HuH-7 (cell line): ENCODE measurements at places on chromosomes 4 and X.

DNA sequence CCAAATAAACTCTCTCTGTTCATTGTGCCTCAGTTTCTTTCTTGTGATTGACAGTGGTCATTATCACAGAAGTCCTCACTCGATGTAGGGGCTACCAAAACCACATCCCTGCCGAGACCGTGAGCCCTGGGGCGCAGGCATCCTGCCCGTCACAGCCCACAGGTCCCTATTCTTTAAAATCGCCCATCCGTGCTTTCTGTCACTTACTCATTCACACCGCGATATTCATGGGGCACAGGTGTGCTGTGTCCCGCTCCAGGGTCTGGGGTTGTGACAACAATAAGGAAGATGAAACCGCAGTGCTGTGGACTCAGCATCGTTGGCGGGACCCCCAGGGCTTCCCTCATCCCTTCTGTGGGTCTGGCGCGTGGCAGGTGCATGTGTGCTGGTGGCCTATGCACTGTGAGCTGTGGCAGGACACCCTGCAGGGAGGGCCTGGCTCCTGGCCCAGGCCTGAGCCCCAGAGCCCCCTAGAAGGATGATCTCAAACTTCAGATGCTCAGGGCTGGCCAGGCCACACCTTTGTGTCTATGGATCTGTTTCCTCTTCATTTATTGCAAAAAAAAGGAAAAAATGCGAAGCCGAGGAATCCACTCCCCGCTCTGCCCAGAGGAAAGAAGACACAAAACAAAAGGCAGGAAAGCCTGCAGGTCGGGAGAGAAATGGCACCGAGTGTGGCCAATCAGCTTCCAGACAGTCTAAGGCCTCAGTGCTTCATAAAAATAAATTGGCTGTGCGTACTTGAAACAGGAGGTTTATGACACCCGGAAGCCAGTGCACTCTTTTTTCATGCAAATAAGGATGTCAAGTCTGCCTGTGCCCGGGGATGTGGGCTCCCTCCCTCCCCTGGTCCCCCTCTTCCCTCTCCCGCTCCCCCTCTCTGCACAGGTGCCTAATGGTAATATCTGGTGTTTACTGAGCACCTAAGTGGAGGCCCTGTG lies 109.5 kb upstream of the ADRA2C start:
- no peak for DNase-seq

DNA sequence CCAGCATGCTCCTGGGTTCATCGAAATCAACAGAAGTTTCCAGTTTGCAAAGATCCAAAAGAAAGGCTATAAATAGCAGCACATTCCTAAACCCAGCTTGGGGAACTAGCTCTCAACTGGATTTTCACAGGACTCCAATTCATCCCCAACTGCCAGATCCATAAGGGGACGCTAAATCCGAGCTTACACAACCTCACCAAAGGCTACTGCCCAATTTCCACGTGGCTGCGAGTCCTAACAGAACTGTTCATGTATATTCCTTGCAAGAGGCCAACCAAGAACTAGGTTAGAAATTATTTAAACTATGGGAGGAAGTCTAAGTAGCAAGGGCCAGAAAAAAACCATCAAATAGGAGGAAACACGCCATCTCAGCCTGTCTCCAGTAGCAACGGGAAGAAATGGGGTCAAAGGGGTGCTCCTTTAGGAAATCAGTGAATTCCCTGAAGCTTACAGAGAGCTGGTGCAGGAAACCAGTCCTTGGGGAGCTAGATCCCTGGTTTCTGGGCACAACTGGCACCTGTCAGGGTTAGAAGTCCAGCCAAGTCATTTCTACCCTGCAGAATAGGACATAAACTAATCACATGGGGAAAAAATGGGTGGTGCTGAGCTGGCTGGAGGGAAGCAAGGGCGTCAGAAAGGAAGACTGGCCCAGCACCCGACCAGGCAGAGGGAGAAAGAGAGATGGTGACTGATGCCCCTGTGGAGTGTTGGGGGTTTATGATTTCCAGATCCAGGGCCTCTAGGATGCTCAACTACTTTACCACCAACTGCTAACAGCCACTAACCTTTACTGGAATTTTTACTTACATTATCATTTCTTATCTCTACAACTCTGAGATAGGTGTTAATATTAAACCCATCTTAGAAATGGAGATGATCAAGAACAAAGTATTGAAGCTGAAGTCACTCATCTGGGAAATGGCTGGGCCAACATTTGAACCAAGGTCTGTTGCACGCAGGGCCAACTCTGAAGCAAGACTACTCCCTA lies 20.5 kb downstream of the RELL1 start:
- no peak for DNase-seq

DNA sequence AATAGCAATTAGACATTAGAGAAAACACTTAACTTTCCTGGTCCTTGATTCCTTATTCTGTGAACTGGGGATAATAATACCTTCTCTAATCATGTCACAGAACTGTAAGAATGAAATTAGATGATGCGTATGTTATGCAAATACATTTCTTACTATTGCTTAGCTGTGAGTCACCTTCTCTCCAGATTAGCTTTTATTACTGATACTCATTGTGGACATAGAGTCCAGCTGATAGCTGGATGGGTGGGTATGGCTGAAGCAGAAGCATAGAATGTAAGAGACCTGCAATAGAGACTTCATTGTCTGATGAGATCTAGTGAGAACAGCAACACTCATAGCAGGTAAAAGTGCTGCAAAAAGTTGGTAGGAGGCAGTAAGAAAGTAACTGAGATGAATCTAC lies 437.2 kb upstream of the ZFP42 start:
- DNase-seq: no peak

DNA sequence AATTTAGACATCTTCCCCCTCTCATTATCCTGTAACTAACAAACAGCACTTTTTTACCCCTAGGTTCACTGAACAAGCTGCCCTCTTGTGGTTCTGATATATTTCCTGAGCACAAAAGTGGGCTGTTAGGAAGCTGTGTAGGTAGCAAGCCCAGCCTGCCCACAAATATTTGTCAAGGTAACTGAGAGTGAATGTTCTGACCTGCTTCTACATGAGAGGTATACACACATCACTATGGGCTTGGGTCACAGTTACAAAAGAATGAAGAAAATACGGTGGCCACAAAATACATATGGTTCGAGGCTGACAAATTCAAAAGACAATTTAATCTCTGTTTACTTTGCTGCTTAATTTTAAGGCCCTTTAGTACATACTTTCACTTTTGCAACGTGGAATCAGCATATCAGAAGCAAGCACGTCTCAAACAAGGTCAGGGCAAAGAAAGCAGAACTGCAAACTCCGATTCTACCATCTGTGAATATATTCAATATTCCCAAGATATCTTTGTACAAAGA lies 78.7 kb downstream of the RBM47 start:
- peak; percentile 38 for DNase-seq

GRCh38 chr4:117641519-117641918 lies 392.8 kb upstream of the NDST3 start:
- no peak for DNase-seq

- DNase-seq: no peak
Observed at GRCh38 chrX:130419263-130419662, 17.5 kb downstream of the RBMX2 start.

- no peak for DNase-seq
Observed at GRCh38 chr4:10808591-10808990, 124.0 kb upstream of the CLNK start.

DNA sequence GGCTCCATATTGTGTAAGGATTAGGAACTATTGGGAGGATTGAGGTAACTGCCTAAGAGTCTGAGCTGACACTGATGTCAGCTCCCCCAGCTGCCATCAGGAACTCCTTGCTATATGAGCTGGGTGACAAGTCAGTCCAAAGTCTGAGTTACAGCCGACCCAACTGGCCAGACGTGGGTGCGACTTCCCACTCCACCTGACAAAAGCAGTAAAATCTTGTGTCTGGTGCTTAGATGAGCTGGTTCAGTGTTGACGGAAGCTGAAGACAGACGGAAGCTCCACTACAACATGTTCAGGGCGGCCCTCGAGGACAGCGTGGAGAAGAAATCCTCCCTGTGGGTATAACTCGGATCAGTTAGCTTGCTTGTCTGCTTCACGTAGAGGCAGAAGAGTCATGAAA lies 22.8 kb upstream of the NAT8L start:
- no peak for DNase-seq

DNA sequence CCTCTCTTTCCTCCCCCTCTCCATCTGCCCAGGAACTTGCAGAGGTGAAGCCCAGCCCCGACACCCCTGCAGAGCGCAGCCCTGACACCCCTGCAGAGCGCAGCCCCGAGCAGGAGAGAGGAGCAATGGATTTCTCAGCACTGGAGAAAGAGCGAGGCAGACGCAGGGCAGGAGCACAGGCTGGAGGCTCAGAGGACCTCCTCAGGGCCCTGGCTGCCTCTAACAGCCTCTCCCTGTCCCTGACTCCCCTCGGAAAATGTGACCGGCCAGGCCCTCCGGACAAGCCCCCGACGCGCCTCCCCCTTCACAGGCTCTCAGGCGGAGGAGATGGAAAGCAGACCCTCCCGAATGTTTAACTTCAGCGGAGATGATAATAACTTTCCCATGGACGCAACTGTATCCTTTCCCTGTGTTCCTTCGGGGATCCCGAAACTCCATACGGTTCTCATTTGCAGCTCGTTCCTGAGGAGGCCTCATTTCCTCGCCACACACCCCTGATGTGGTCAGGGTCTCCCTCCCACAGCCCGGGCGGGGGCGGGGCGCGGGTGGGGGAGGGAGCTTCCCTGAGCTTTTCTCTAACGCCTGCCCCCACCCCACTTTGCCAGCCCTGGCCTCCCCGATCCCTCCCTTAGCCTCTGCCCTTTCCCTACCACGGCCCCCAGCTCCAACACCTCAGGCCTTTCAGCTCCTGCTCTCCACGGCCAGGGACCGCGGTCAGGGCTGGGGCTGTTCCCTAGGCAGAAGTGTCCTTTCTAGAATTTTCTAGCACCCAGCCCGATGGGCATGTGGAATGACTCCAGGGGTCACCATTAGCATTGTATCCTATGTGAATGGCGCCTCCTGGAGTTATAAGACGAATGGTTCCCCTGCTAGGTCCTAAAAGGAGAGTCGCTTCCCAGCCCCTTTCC lies 201.1 kb upstream of the BCOR start:
- DNase-seq: peak; percentile 12

GRCh38 chrX:72271812-72272211 lies 5.2 kb downstream of the RPS4X start:
- no peak for DNase-seq

- DNase-seq: no peak
Observed at GRCh38 chr4:117481742-117482141, 396.4 kb upstream of the TRAM1L1 start.

DNA sequence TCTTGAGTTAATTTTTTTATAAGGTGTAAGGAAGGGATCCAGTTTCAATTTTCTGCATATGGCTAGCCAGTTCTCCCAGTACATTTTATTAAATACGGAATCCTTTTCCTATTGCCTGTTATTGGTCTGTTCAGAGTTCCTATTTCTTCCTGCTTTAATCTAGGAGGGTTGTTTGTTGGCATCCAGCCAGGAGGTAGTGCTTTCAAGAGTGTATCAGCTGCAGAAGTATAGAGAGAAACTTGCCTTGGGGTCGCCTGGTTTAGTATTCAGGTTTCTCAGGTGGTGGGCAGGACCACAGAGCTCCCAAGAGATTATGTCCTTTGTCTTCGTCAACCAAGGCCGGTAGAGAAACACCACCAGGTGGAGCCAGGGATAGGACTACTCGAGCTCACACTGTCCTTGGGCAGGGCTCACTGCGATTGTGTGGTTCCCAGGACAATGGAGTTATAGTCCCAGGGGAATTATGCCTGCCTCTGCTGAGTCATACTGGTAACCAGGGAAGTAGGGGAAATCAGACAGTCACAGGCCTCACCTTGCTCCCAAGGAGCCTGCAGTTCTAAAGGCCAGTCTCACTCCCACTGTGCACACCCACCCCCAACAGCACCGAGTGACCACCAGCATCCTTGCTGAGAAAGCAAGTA lies 168.1 kb downstream of the VSIG4 start:
- peak; percentile 10 for DNase-seq

- DNase-seq: no peak
Observed at GRCh38 chr4:146329050-146329716, 114.8 kb downstream of the REELD1 start.

GRCh38 chr4:17188125-17188524 lies 289.7 kb upstream of the LDB2 start:
- no peak for DNase-seq

DNA sequence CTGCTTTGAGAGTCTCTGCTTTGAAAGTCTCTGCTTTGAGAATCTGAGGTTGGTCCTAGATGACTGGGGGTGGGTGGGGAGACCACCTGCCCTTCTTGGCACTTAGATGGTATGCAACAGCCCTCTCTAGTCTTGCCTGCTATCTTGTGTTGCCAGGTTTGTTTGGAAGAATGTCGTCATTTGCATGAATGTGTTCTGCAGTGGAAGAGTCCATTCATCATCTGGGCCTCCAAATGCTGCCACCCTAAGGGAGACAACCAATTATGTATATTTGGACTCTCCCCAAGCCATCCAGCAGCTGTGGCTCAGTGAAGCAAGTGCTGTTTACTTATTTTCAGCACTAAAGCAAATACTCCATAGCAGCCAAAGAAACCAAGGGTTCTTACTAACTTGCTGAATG lies 44.6 kb upstream of the TRPC5OS start:
- no peak for DNase-seq

- no peak for DNase-seq
Observed at GRCh38 chrX:69260169-69260568, 94.9 kb upstream of the PJA1 start.

DNA sequence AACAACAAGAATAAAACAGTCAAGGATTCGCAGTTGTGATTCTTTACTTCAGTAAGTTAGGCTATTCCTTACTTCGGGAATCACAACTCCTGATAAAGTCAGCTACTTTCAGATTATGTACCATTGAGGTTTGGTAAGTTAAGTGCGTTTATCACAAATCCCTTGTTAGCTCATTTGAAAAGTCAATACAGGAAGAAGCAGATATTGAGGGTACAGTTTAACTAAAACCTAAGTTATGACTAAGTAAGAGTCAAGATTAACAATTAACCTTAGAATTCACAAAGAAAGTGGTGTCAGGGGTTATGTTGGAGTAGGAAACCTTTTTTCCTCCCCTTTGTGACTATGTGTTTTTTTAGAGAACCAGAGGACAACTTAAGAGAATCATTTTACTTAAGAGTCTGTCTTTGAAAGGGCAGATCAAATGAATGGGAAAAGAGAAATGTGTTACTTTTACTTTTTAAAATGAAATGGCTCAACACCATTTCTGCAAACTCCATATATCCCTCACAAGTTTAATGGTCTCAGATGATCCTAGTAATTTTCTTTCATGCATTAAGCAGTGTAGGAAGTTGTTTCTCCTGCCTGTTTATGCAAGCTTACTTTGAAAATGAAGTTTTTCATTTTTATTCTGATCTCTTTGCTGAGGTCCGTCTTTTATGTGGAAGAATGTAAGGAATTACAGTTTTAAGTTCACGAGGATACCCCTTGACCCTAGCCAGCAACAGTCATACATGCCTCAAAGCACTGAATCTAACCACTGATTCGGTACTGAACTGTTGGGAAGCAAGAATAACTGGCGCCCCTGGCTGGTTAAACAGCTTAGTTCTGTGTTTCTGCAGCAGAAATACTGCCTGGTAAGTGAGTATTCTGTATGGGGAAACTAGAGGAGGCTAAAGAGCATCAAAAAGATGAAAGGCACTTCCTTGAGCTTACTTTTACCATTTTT lies 211.7 kb downstream of the SLC4A4 start:
- DNase-seq: no peak

DNA sequence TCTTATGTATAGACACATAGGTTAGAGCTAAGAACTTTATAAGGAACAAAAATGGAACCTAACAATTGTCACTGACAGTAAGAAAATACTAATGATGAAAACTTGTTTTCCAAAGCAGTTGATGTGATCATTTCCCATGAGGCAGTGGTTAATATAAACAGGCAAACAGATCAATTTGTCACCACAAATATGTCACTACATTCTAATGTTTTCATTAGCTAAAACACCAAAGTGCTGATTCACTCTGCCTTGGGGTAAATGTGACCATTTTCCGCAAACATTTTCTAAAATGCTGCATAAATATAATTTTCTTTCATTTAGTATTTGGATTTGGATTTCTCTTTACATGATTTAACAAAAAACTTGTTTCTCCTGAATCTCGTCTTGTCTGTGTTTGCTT lies 408.9 kb upstream of the CTSO start:
- DNase-seq: no peak
